ENCODE measurements at places on chromosomes 2 and 18.

DNA sequence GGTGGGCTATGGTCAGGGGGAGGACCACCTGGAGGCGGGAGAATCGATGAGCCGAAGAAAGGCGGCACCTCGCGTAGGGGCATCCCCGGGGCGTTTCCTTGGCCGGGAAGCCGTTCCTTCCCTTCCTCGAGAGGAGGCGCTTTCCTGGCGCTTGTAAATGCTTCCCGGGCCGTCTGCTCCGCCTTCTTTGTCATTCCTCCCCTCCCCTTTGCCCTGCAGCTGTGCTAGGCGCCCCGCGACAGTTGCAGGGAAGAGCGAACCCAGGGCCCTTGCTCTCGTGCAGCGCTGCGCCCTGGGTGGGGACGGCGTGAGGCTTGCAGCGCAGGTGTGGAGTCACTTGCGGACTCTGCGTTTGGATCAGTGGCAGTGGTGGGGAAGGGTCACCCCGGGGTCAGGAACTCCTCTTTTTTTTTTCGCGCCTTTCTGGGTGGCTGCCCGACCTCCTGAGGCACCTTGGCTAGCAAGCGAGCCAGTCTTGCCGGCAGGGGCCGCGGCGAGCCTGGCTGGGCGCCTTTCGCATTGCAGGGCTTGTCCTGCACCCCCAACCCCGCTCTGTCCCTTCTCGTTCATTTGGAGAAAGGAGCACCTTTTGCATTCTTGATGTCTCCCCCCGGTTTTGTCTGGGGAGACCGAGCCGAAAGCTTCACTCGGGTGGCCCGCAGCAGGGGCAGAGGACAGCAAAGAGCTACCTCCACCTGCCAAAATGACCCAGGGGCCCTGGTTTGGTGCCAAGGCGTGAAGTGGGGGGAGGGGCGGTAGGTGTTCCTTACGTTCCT is 858 bp downstream of the KCNS3 start:
- peak; percentile 5 for DNase-seq

DNA sequence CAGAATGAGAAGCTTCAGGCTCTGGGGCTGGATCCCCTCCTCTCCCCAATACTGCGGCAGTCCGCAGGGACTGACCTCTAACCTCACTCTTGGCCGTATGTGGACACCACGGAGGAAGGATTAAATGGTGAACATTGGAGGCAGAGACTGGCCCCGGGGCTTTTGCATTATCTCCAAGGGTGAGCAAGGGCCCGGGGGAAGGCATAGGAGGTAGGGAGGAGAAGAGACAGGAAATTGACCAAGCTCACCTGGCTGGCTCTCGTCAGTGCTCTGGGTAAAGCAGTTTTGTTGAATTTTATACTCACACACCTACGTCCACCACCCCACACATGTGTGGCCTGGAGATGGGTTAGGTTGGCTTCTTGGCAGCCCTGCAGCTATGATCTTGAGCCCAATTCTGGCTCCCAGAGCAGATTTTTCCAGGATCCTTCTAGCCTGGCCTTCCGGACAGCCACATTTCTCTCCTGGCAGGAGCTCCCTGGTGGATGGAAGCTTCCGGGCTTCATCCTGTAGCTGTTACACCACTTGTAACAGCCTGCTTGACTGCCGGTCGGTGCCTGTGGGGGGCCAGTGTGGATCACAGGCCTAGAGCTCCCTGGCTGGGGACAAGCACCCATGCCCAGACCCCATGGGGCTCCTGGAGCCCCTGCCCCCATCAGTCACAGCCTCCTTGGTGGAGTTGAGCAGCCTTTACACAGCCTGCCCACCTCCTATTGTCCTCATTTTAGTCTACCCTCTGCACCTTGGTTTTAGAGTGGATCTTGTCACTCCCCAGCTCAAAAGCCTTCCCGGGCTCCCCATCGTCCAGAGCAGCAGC is 7.6 kb downstream of the ITM2C start:
- no peak for DNase-seq

GRCh38 chr2:204632410-204632809 is 87.1 kb downstream of the PARD3B start:
- DNase-seq: no peak

GRCh38 chr18:42187611-42188380 is 232.8 kb downstream of the PIK3C3 start:
- no peak for DNase-seq

GRCh38 chr2:203798296-203799087 is 69.1 kb upstream of the CTLA4 start:
- DNase-seq: no peak

DNA sequence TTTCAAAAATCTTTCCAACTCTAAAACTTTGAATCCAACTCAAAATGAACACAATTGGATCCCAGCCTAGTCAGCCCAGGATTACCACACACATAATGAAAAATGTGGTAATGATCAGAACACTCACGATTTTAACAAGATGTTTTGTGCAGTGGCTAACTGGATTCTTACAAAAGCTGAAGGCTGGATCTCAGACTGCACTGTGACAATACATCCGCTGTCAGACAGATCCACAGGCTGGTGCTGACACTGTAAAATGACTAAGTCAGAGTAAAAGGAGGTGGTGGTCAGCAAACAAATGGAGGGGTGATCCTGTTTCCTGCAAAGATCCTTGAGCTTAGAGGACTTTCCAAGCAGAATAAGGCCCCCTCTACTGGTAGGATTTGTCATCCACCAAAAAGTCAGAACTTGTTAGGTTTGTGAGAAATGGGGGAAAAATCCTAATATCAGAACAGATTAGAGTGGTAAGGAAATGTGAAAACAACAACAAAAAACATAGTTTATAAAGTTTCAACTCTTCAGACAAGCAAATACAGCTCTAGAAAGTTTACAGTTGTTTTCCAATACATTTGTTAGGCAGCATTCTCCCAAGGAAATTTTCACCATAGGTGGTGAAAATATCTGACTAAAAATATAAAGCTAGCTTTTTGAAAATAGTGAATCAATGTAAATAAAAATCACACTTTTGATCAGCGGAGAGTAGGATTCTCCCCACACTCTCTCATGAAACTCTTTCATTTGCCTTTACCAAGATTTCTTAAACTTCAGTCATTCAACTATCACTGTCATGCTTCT is 211.9 kb downstream of the AGPS start:
- peak; percentile 30 for DNase-seq

GRCh38 chr2:168654705-168655104 is 147.7 kb upstream of the NOSTRIN start:
- no peak for DNase-seq

DNA sequence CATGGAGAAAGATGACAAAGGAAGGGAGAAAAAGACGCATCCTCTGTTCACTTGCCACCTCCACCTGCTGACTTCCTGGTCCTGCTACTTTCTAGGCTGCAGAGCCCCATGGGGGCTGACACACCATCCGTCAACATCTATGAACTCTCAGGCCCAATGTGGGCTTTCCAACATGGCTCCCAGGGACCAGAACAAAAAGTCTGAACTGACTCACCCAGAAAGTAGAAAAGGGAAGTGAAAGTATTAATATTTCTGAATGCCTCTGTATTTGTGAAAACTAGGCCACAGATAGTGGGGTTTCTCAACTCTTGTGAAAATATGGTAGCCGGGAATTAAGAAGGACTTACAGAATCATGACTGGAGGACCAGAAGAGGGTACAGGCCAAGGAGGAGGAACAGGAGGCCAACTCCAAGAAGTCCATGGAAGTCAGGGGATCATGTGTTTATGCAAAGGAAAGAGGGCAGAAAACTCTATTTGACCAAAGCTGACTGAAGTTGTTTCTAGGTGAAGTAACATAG is 123.1 kb upstream of the CAB39 start:
- DNase-seq: no peak

DNA sequence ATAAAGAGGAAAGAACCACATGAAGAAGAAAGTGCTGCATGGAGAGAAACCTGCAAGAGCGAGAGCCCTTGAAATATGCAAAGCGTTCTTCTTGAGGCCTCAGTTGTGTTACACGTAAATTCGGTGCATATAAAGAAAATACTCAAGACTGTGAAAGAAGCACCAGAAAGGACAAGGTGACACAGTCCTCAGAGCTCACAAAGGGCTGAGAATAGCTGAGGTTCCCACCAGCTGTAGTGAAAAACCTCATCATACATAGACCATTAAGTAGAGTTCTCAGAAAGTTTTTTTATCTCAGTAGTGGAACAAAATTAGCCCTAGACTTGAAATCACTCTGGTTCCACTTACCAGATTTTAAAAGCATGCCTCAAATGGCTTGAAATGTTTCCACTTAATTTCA is 980.7 kb upstream of the CRIM1 start:
- DNase-seq: no peak

DNA sequence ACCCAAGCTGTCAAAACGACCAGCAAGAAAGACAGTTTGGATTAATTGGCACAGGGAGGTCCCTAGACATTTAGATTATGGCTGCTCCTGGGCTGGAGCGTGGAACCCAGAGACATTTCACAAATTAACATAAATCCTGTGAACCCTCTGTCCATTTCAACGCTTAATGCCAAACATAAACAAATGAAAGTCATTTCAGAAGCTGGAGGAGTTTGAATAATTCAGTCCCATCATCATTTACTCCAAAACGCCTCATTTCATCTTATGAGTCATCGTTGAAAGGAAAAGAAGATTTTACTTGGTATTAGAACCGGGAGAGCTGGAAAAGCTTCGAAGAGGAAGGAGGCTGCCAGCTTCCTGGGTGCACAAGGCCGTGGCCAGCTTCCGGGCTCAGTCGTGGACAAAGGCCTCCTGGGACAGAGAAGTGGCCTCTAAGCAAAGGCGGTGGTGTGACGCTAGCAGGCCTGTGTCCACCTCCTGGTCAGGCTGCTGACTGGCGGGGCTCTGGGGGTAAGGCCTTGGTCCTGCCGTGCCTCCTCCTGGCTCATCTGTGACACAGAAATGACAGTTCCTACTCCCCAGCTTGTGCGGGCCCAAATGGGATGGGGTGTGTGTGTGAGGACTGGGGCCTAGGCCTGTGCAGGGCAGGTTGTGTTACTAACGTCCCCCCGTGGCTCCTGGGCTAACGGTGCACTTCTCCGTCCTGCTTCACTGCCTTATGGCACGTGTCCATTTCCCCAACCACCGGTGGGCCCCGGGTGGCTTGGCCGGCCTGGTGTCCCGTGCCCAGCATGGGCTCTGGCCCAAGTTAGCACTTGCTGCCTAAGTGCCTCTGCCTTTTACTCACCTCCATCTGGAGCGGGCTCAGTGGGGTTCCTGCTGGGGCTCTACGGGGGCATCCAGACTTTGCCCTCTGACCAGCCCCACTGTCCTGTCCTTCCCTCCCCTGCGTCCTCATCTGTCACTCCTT is 71.6 kb downstream of the RRM2 start:
- no peak for DNase-seq

DNA sequence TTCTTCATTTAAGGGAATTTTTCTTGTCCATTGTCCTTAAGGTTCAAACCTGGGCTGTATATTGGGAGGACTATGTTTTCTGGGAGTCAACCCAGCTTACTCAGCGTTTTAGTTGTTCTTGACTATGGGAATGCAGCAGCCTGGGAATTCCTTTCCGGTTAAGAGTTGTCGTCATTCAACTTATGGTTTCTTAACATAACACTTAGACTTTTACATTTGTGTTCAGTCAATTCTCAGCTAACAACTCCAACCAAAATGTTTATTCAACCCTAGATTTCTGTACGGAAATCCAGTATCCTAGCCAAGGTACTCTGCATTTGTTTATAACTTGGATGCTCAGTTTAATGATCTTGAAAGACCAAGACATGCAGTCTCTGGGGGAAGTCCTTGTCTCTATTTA is 960.9 kb downstream of the CBLN2 start:
- no peak for DNase-seq

DNA sequence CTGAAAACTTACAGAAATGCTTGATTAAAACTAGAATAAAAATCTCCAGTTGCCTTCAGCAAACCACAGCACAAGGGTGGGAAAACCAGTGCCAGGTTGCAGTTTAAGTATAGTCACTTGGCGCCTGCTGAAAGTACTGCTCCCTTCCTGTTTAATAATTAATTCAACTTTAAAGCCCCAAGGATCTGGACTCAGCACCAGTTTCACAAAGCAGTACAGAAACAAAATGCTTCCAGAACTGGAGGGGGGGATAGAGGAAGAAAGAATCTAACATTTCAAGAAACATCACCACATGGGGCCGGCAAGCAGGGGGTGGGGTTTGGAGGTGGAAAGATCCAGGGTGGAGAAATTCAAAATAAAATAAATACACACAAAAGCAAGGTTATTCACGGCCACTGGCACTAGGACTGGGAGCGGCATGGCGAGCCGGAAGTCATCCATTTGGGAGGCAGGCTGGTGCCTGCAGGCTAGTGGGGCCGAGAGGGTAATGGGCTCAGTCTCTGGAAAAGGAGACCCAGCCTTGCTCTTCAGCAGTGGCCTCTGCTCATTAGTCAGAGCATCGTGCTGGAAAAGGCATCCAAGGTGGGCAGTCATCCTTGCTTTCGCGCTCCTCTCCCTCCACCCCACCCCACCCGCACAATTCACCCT is 85.8 kb downstream of the POU3F3 start:
- DNase-seq: no peak

GRCh38 chr2:62526531-62527381 is 20.8 kb upstream of the TMEM17 start:
- DNase-seq: no peak

Data from dermis microvascular lymphatic vessel endothelial cell (primary cell).